ENCODE measurements at places on chromosomes 12 and 14.

GRCh38 chr12:104177663-104178501 is 37.7 kb upstream of the TXNRD1 start:
- no peak for DNase-seq

DNA sequence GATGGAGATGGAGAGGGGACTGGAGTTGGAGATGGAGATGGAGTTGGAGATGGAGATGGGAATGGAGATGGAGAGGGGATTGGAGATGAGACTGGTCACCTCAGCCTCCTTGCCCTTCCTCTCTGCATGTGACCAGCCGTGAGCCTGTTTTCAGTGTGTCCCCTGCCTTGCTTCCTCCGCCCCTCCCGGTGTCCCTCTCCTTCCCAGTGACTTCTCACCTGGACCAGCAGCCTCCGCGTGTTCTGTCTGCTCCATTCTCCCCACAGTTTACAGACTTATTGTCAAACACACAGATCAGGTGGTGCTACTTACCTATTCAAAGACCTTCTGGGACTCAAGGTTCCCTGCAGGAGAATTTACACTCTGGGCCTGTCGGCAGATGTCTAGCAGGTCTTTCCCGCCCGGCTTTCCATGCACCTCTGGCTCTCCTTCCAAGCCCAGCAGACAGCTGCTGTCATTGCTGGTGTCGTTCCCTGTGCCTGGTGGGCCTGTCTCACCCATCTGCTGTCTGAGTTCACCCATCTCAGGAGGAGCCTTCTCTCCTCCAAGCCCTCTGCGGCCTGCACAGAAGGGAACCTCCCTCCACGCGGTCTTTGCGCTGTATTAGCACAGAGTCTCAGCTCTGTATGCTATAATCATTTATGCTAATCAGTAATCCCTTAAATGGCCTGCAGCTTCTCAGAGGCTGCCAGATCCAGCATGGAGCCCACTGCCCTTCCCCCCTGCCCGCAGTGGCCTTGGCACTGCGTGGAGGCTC is 62.1 kb downstream of the ADGRD1 start:
- DNase-seq: no peak

DNA sequence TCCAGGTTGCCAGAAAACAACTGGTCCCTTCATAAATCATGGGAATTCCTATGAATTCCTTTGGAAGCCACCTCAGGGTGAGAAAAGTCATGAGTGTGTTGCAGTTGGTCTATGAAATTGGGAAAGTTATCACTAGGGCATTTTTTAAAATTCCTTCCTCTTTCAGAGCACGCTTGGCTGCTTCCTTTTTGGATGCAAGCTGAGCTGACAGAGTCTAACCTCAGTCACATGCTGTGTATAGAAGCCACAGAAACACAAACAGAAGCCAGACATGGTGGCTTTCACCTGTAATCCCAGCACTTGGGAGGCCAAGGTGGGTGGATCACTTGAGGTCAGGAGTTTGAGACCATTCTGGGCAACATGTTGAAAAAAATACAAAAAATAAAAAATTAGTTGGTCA is 21.7 kb upstream of the HELB start:
- DNase-seq: no peak

DNA sequence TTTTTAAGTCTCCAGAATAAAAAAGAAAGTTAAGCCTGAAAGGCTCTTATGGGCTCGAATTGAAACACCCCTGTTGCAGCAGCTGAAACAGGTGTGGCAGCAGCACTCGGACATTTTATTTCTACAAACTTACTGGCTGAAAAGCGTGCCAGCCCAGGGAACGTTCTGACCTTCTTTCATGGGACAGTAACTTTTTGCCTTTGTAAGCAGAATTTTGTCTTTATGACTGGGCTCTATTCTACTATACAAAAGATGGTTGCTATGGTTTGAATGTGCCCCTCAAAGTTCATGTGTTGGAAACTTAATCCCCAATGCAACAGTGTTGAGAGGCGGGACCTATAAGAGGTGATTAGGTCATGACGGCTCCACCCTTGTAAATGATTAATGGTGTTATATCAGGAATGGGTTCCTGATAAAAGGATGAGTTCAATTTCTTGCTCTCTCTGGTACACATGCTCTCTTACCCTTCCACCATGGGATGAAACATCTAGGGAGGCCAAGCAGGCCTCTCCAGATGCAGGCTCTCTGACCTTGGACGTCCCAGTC is 52.7 kb downstream of the PELI2 start:
- no peak for DNase-seq

DNA sequence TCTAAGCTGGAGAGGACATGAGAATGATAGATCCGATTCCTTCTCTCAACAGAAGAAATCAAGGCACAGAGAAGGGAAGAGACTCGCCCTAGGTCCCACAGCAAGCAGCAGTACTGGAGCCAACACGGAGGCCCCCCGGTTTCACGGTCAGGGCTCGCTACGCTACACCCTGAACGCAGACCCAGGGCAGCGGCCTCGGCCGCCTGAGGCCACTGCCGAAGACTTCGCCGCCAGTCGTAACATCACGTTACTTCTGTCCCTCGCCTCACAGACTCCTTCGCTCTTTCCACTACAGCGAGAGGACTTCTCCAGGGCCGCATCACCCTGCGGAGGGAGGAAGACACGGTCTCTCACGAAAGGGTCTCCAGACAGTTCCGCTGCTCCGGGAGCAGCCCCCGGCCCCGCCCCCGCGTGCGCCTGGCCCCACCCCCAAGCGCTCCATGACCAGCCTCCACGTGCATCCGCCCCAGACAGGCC is 411 bp upstream of the DCAF4 start:
- no peak for DNase-seq

Data from CD4-positive, alpha-beta T cell treated with Interleukin-15 for 4 hours (primary cell).